ENCODE measurements at places on chromosomes 6 and 20.

DNA sequence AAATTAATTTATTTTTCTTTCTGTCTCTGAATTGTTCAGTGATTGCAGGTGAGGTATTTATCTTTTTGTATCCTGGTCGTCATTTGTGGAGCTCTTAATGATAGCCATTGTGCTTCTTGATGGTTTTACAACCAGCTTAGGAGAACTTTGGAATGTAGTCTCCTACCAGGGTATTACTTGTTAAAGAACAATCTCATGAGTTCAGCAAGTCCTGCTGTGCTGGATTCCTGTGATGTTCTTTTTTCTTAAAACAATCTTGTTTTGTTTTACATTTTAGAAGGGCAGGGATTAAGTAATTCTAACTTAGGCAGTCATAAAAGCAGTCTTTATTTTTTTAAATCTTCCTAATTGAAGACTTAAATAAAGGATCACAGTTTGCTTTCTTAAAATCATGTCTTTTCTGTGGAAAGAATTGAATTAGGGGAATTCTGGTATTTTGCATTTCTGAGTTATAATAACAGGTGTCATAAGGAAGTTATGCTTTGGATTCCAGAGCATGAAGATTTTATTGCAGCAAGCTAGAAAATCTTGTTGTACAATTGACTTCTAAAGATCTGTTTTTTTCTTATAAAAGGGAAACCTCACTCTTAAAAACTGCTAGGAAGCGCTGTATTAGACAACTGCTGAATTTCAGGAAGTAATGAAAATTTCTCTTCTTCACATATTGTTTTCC lies 23.7 kb downstream of the RIOK1 start:
- DNase-seq, result no peak

DNA sequence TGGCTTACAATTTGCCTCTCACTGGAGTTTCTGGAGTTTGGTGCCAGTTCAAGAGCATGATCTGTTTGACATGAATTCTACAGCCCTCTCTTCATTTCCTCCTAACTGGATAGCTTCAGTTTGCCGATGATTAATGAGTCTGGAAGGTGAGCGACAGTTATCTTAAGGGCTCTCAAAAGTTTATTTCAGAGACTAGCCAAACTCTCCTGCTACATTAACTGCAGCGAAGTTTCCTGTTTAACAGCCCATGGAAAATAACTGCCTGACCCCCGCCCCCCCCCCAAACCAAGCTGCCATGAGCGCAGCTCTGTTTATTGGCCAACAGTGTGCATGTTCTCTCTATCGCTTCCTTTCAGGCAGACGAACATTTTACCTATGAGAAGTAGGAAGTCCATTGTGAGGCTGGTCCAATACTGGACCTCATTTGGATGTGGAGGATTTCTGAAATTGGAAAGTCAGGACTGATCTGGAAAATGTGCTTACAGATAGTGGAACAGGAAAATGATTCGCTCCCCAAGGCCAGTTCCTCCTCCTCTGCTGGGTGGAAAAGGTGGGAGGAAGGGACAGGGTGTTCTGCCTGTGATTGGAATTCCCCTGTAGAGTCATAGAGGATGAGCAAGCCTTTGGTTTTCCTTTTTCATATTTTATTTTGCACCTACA lies 522.2 kb upstream of the JAG1 start:
- no peak for DNase-seq

DNA sequence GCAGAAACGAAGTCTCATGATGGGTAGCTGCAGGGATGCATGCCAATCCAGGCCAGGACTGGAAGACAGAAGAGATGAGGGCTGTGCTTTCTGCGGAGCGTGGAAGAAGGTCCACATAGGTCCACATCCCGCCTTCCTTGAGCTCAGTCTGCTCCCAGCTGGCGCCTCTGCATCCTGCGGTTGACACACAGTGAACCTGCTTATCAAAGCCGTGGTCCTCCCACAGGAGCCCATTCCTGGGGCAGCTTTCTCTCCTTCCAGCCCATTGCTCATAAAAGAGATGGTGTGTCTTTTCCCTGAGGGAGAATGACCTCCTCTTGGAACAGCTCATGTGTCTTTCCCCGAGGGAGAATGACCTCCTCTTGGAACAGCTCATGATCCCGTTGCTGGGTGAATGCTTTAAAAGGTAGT lies 225.4 kb downstream of the CDH4 start:
- no peak for DNase-seq

DNA sequence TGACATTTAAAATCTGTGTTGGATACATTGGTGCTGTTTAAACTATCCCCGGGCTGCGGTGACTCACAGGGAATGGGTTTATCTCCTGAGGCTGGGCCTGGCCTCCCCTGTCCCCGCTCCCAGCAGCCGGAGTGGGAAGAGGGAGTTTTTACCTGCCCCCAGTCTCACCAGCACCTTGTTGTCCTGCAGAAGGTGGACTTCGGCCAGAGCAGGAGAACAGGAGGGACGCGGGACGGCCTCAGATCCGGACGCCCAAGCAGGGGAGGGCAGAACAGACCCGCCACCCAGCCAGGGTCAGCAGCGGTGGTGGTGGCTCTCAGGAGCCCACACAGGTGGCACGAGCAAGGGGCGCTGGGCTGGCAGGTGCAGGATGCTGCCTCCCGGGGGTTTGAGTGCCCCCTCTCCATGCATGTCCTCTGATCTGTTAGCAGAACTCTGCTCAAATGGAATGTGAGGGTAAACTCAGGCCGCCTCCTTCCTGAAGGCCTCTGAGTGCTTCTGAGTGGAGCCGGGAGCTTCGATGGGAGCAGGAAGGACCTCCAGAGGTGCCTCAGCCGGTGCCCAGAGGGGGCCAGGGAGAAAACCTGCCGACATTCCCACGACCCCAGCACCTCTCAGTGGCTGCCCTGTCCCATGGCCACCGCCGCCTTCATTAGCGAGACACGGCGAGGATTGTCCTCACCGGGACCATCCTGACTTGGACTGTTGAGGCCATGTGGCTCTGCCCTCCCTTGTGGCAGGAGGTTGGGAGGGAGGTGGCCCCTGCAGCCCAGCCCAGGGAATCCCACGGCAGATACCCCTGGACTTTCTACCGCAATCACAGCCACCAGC lies 43.4 kb upstream of the MRGBP start:
- DNase-seq, result no peak

DNA sequence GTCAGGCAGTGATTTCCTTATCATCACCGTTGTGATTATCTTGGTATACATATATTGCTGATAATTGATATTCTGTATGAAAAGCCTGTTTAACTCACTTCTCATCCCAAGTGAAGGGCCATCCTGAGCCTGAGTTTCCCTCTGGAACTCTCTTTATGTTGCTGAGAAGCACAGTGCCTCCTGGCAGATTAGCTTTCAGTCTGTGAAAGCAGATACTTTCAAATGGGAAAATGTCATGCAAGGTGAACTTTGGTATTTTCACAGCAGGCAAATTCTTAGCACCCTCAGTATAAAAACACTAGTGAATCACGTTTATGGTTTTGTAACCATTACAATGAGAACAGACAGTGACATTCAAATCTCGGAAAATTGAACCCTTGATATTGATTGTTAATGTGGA lies 151.6 kb downstream of the PRIM2 start:
- DNase-seq, result no peak

GRCh38 chr20:37360391-37361115 lies 14.6 kb downstream of the SRC start:
- DNase-seq, result no peak

GRCh38 chr6:38445925-38446324 lies 193.8 kb downstream of the BTBD9 start:
- no peak for DNase-seq

GRCh38 chr6:75049308-75049707 lies 156.5 kb downstream of the COL12A1 start:
- no peak for DNase-seq

DNA sequence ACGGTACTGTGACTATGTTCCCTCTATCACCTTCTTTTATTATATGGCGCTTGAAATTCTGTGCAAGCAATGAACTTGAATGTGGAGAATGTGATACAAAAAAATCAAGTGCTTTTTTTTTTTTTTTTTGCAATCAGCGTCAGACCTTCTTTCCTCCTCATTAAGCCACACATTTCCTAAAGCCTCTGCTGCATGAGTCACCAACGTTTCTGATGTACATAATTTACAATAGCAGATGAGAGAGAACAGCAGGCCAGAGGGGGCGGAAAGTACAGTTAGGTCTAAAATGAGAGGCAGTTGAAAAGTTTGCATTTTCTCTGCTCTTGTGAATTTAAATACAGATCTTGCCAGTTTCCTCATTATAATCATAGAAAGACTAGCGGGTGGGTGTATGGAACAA lies 114.6 kb upstream of the RIPOR2 start:
- DNase-seq, result no peak
